ENCODE measurements at places on chromosomes 6 and 20. TPM values are rescaled to one million over a fixed set of nuclear protein-coding genes. Genes with fewer than 3 reads are reported as not detected.

MOXD1 gene
- 41.5 TPM for total RNA-seq

HBS1L gene
- 113 TPM for total RNA-seq

RUNX2 gene
- total RNA-seq: 3.1 TPM

JPH2 gene
- total RNA-seq: 2.2 TPM

ELOVL4 gene
- total RNA-seq: 5.4 TPM

DLK2 gene
- total RNA-seq: 0.20 TPM

TRIM31 gene
- not detected for total RNA-seq

OR2B6 gene
- total RNA-seq: 0.07 TPM

CDSN gene
- not detected for total RNA-seq

TP53TG5 gene
- total RNA-seq: not detected

NHSL1 gene
- 3.9 TPM for total RNA-seq

CASS4 gene
- total RNA-seq: 0.23 TPM

Measured in smooth muscle cell of the pulmonary artery (primary cell).